ENCODE measurements at places on chromosomes 7 and 10. TPM values are rescaled to one million over a fixed set of nuclear protein-coding genes. Genes with fewer than 3 reads are reported as not detected.

- H3K4me3 ChIP-seq = no peak overlapping the region
- H3K27me3 ChIP-seq = no peaks in the 10 kb centered on the region
- H3K4me1 ChIP-seq = no peaks in the 10 kb centered on the region
- H3K27ac ChIP-seq = no peak overlapping the region
- no peak for DNase-seq
Measured at GRCh38 chr7:155276800-155277375, 20.8 kb upstream of the INSIG1 start.

DNA sequence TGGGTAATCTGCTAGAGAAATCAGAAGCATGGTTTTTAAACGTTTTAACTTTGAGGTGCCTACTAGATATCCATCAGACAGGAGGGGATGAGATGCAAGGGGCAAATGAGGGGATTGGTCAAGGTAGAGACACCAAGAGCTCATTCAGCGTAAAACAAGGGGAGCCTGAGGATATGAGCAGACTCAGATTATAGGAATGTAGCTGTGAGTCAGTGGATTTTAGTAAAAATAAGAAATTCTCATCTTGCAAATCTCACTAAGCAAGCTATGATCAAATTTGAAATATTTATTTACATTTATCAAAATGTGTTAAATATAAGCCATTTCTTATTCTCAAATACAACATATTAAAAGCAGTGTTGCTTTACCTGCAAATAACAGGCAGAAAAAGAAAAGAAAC, 21.4 kb upstream of the TFEC start:
- H3K27ac ChIP-seq = no peak overlapping the region
- no peaks in the 10 kb centered on the region for H3K4me1 ChIP-seq
- no peaks in the 10 kb centered on the region for H3K27me3 ChIP-seq
- DNase-seq = no peak

GRCh38 chr7:84674236-84674913, 479.8 kb upstream of the SEMA3A start:
- H3K4me3 ChIP-seq = no peak overlapping the region
- DNase-seq = no peak
- H3K27ac ChIP-seq = no peak overlapping the region
- H3K36me3 ChIP-seq = no peaks in the 10 kb centered on the region
- H3K4me1 ChIP-seq = peaks cover 3% of the 10 kb centered on the region

DNA sequence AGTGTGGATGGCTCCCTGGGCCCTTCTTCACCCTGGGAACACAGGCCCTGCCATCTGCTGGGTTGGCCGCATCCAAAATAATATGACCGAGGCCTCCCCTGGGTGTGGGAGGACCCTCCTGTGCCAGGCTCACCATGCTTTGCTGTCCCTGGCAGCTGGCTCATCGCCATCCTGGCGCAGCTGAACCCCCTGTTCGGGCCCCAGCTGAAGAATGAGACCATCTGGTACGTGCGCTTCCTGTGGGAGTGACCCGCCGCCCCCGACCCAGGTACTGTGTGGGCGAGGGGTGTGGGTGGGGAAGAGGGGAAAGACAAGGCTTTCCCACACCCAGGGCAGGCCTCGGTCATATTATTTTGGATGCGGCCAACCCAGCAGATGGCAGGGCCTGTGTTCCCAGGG, 4.8 kb downstream of the ATP6V0E2 start:
- DNase-seq = no peak
- no peaks in the 10 kb centered on the region for H3K36me3 ChIP-seq
- peaks cover 27% of the 10 kb centered on the region for H3K4me1 ChIP-seq
- no peaks in the 10 kb centered on the region for H3K27me3 ChIP-seq
- H3K27ac ChIP-seq = no peak overlapping the region

- no peak overlapping the region for H3K27ac ChIP-seq
- H3K4me3 ChIP-seq = no peak overlapping the region
- no peaks in the 10 kb centered on the region for H3K27me3 ChIP-seq
- H3K36me3 ChIP-seq = peaks cover 25% of the 10 kb centered on the region
- peaks cover 15% of the 10 kb centered on the region for H3K4me1 ChIP-seq
Measured at GRCh38 chr10:125015356-125015944, 73.5 kb downstream of the ZRANB1 start.

The GPR26 gene
- total RNA-seq = 1.8 TPM

GRCh38 chr10:105291571-105291970, 650.5 kb downstream of the SORCS3 start:
- H3K4me3 ChIP-seq = no peak overlapping the region
- H3K36me3 ChIP-seq = no peaks in the 10 kb centered on the region
- H3K27ac ChIP-seq = no peak overlapping the region
- DNase-seq = no peak
- H3K4me1 ChIP-seq = no peaks in the 10 kb centered on the region

The LRRC72 gene
- not detected for total RNA-seq

DNA sequence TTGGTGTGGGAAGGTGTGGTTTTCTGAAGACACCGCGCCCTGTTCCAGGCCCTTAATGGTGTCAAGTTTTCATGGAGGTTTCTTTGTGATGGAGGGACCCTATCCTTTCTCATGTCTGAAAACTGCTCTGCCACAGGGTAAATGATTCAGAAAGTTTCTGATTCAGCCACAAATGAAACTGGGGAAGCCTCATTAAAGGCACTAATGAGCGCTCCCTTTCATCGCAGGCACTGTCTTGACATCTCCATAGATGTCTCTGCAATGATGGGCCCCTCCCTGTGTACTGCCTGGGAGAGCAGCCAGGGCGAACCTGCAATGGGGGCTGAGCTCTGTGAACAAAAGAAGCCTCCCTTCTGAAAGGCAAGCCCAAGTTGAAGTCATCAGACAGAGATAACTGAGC, 355.3 kb downstream of the PRPF18 start:
- peaks cover 11% of the 10 kb centered on the region for H3K36me3 ChIP-seq
- no peak overlapping the region for H3K4me3 ChIP-seq
- no peak for DNase-seq
- H3K27me3 ChIP-seq = no peaks in the 10 kb centered on the region
- peaks cover 46% of the 10 kb centered on the region for H3K4me1 ChIP-seq

- H3K4me1 ChIP-seq = peaks cover 12% of the 10 kb centered on the region
- no peak overlapping the region for H3K4me3 ChIP-seq
- H3K27me3 ChIP-seq = no peaks in the 10 kb centered on the region
- H3K36me3 ChIP-seq = peaks cover 5% of the 10 kb centered on the region
Measured at GRCh38 chr7:117143580-117143979, 179.3 kb downstream of the WNT2 start.

DNA sequence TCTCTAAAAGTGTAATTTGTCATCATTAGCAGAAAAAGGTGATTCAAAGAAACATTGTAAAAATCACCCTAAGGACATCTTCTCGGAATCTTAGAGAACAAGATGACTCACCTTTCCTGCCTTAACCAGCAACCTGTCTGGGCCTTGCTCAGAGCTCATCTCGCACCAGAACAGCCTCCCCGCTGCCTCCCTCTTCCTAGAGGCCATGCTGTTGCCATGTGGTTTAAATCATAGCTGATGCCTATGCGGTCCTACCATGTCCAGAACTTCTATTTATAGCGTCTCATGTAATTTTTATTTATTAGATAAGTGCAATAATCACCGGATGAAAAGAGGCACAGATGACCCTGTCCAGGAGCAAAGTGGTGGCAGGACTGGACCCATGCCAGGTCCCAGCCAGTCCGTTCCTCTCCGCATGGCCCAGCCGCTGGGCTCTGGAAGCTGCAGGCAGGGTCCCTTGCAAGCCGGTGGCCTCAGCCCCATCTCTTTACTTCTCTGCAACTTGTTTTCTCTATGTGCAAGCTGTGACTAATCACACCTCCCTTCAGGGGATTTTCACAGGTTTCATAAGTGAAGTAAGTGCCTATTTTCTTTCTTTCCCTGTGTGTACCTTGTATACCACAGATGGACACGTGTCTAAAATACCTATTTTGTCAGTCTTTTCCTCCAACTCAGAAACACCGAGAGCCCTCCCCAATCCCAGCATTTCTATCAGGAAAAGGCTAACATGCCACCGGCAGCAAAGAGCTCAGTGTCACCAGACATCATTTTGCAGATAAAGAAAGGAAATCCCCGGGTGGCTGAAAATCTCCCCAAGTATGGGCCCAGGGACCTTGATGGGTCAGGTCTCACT, 27.1 kb downstream of the KLF6 start:
- H3K36me3 ChIP-seq = no peaks in the 10 kb centered on the region
- H3K4me1 ChIP-seq = peaks cover 26% of the 10 kb centered on the region

GRCh38 chr7:121744319-121744718, 128.6 kb upstream of the PTPRZ1 start:
- no peak for DNase-seq
- H3K27me3 ChIP-seq = no peaks in the 10 kb centered on the region
- H3K36me3 ChIP-seq = no peaks in the 10 kb centered on the region
- peak overlapping the region; percentile 71 for H3K27ac ChIP-seq

GRCh38 chr10:103350517-103351260, at the start of gene PCGF6:
PCGF6 (minus strand) TSS chr10:103351140; CDS start chr10:103351066, 74 bp downstream.
- peak; percentile 91 for DNase-seq
- H3K27me3 ChIP-seq = no peaks in the 10 kb centered on the region
- H3K4me3 ChIP-seq = peak within 1 kb of the TSS; percentile 93
- H3K4me1 ChIP-seq = peaks cover 4% of the 10 kb centered on the region

DNA sequence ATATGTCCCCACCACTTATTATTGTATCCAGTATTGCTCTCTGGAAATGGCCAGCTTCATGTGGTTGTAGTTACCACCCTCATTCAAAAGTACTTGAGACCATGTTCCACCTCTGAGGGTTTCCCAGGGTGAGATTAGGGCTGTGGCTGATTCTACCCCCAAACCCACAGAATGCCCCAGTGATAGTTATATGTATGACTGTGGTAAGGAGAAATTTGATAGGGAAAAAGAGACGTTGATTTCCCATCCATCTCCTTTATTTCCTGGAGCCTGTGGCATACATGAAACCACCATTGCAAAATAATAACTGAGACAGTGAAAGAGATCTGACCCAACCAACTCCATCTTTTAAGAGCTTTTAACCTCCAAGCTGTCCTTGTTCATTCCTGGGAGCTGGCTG, 25.2 kb downstream of the ARL5B start:
- no peak overlapping the region for H3K4me3 ChIP-seq
- peaks cover 5% of the 10 kb centered on the region for H3K36me3 ChIP-seq
- H3K4me1 ChIP-seq = peaks cover 2% of the 10 kb centered on the region
- no peak overlapping the region for H3K27ac ChIP-seq

The GIMAP4 gene
- not detected for total RNA-seq

DNA sequence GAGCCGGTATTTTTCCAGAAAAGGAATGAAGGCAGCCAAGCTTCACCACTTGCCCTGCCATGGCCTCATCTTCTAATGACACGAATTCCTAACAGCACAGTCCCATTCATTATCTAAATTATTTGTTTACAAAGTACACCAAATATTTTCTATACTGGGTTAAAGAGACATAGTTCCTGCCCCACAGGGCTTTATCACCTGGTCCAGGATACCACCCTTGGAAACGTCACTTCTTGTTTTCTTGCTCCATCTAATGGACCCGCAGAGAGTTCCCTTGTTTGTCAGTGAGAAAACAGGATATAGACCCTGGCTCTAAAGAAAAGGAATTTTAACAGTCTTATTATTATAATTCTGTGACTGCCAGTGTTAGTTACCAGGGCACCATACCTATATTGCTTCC, 1165.4 kb downstream of the GATA3 start:
- no peak overlapping the region for H3K4me3 ChIP-seq
- H3K36me3 ChIP-seq = no peaks in the 10 kb centered on the region
- H3K27me3 ChIP-seq = peaks cover 12% of the 10 kb centered on the region

DNA sequence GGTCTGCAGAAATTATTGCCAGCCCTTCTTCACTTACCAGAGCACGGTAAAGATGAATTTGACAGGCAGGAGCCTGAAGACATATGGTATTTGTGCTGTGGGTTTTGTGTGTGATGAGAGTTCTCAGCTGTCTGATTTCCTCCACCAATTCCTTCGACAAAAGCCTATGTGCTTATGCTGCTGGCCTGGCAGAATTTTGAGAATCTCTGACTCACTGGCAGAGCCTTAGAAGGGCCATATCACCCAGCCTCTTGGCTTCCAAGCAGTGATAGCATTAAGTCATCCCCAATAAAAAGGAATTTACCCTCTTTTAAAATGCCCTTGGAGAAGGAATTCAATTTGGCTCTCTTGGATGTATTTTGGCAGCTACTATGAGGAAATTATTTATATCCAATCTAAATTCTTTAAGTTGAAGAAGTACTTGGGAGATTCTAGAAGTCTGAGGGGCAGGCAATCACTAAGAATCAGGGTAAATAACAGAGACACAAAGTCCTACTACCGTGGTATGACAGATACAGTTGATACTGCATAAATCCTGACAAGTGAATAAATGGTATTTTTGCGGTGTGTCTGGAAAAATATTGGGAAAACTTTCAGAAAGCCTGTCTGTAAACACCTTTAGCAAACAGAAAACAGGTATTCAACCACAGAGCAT, 68.6 kb upstream of the EFCAB10 start:
- no peak overlapping the region for H3K4me3 ChIP-seq
- DNase-seq = no peak
- H3K27me3 ChIP-seq = no peaks in the 10 kb centered on the region
- no peak overlapping the region for H3K27ac ChIP-seq

DNA sequence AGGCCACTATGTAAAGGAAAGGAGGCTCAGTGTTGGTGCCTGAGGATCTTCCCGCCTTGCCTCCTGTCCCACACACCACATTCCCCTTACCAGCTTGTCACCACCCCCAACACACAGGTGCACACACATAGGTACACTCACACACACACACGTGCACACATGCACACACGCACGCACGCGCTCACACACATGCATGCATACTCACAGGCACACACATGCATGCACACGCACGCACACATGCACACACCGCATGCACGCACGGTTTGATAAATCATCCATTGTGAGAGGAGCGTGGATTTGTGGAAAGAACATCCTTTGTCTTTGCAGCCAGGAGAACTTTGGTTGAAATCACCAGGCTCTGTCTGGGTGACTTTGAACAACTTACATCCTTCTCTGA, 359.8 kb downstream of the FRMD4A start:
- H3K4me1 ChIP-seq = peaks cover 15% of the 10 kb centered on the region
- H3K36me3 ChIP-seq = no peaks in the 10 kb centered on the region
- no peak overlapping the region for H3K4me3 ChIP-seq
- no peak for DNase-seq

DNA sequence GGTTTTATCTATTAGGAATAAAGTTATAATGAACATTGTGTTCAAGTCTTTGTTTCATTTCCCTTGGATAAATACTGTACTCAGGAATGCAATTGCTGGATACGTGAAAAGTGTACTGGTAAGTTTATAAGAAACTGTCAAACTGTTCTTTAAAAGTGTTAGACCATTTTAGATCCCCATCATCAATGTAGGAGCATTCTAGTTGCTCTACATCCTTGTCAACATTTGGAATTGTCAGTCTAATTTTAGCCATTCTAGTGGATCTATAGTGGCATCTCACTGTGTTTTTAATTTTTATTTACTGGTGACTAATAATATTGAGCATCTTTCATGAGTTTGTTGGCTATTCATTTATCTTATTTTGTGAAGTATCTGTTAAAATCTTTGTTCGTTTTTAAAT, 354.0 kb upstream of the NRP1 start:
- no peak for DNase-seq
- H3K4me3 ChIP-seq = no peak overlapping the region
- H3K4me1 ChIP-seq = no peaks in the 10 kb centered on the region
- no peak overlapping the region for H3K27ac ChIP-seq

GRCh38 chr10:124612611-124613498, 131.3 kb downstream of the FAM53B start:
- peaks cover 3% of the 10 kb centered on the region for H3K4me1 ChIP-seq
- H3K27me3 ChIP-seq = no peaks in the 10 kb centered on the region
- no peak for DNase-seq
- H3K27ac ChIP-seq = no peak overlapping the region
- H3K36me3 ChIP-seq = no peaks in the 10 kb centered on the region
- no peak overlapping the region for H3K4me3 ChIP-seq

All from type B pancreatic cell (in vitro differentiated cells).